A549 treated with GW870086 at 1 μM for 4 hours (cell line): ENCODE measurements at places on chromosomes 4 and X. TPM values are rescaled to one million over a fixed set of nuclear protein-coding genes. Genes with fewer than 3 reads are reported as not detected.

FGG gene
- total RNA-seq: 5.1 to 8.7 TPM (median 5.5 TPM) in 5 replicates

C4orf17 gene
- total RNA-seq: not detected in 5 replicates

NDNF gene
- not detected in 5 replicates for total RNA-seq

ITM2A gene
- total RNA-seq: 0.21 TPM in 1 of 5 replicates, not detected in the others

CDS1 gene
- 0.48 to 0.88 TPM (median 0.65 TPM) in 5 replicates for total RNA-seq

TRIM60 gene
- total RNA-seq: not detected in 5 replicates

ZIC3 gene
- total RNA-seq: not detected in 5 replicates
